NCI-H69 (cell line): ENCODE measurements at places on chromosomes 12 and 14.

GRCh38 chr12:102461501-102461900 is 18.9 kb downstream of the IGF1 start:
- DNase-seq: no peak

DNA sequence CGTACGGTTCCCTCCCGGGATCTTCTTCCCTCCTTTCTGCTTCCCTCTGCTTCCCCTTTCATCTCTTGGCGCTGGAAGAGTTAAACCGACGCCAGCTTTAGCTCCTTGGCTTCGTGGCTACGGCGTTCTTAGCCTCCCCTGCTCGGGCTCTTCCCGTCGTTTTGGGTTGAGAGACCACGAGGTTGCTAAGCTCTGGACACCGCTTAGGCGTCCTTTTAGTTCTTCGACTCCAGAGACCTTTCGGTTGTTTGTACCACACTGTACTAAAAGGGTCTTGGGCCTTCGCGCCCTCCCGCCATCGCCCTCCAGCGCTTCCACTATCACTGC is 545 bp downstream of the CPSF2 start:
- DNase-seq: peak; percentile 64

DNA sequence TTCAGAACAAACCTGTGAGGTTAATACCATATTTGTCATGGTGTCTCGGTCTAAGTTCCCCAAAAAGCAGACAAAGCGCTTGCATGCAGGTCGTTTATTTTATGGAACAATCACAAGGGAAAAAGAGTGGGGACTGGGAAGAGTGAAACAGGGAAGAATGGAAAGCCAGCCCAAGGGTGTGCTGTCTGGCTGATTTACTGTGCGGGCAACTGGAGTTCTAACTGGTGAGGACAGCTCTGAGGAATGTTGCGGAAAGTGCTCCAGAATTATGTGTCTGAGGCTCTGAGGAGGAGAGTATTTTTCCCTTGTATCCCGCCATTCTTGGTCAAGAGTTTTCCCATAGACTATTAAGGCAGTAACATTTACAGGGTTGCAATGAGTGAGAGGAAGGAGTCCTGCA is 465.4 kb downstream of the RMST start:
- DNase-seq: no peak

GRCh38 chr14:65330416-65330815 is 82.1 kb upstream of the FUT8 start:
- DNase-seq: no peak

GRCh38 chr12:108916336-108916735 is 36.4 kb downstream of the DAO start:
- DNase-seq: no peak

- DNase-seq: no peak
Observed at GRCh38 chr12:92297405-92297804, 151.8 kb upstream of the BTG1 start.

DNA sequence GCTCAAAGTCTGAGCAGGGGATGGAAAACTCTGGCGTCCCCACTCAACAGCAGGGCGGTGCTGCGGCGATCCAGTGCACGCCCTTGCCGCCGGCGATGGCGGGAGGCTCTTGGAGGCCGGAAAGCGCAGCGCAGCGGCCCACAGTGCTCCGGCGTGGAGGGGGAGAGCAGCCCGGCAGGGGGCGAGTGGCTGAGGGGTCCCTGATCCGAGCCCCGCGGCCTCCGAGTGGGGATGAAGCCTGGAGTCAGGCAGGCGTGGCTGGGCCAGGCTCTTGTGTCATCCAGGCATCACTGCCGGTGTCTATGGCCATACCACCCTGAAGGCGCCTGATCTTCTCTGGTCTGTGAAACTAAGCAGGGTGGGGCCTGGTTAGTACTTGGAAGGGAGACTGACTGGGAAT is 183.1 kb downstream of the ALG10 start:
- DNase-seq: no peak

- no peak for DNase-seq
Observed at GRCh38 chr12:101356794-101357193, 50.8 kb downstream of the ARL1 start.

GRCh38 chr12:75481013-75481705 is 604 bp downstream of the GLIPR1 start:
- peak; percentile 14 for DNase-seq

DNA sequence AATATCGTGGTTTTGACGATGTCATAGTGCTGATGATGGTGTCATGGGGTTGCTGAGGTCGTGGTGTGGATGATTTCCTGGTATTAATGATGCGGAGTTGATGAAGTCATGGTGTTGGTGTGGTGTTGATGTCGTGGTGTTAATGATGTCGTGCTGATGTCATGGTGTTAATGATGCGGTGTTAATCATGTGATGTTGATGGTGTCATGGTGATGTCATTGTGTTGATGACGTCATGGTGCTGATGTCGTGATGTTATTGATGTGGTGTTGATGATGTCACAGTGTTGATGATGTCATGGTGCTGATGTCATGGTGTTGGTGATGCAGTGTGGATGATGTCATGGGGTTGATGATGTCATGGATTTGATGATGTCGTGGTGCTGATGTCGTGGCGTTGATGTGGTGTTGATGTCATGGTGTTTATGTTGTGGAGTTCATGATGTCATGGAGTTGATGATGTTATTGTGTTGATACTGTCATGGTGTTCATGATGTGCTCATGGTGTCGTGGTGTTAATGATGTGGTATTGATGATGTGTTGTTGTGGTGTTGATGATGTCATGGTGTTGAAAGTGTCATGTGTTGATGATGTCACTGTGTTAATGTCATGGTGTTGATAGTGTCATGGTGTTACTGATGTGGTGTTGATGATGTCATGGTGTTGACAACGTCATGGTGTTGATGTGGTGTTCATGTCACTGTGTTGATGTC is 48.5 kb upstream of the RIMBP2 start:
- peak; percentile 26 for DNase-seq

- DNase-seq: no peak
Observed at GRCh38 chr14:53330441-53330840, 177.3 kb upstream of the DDHD1 start.

GRCh38 chr12:101491329-101491728 is 16.2 kb downstream of the SPIC start:
- DNase-seq: no peak
